SW 1271 (cell line): ENCODE measurements at places on chromosomes 1 and 21.
A peak's percentile ranks its signal among the peaks of the same experiment; 100 is the strongest.

DNA sequence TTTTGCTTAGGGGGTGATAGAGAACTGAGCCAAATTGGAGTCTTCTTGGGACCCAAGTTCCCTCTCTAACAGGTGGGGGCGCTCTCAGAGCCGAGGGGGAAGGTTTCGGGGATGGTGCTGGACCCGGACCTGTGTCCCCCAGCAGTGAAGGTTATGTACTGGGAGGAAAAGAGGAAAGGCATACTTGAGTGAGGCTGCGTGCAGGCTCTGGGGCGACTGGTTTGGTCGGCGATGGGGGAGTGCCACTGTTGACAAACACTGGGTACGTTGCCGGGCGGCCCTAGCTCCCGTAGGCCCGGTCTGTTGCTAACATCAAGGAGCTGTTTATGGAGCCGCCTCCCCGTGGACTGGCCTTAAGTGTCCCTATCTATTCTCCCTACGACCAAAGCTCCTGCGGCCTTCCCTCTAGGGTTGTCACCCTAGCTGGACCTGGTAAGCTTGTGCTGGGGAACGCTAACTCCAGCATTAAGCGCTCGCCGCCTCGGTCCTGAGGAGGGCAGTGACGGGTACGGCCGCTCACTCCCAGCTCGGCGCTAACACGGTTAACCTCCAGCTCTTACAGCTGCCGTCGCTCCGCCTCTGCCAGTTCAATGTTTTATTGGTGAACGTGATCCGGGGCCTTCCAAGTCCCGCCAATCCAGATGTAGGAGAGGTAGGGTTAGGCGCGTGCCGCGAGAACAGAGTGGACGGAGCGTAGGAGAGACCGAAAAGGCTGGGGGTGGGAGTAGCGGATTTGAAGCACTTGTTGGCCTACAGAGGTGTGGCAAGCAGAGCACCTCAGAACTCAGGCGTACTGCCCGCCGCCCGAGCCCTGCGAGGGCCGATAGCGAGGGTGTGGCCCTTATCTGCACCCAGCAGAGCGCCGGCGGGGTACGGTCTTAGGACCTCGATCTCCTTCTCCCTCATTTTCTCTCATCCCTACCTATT lies at the start of gene PPOX:
Gene PPOX (plus strand): TSS at position 685 of the 927 bp plus-strand sequence. CDS start 422 bp downstream, outside the sequence.
- peak; percentile 88 for DNase-seq

GRCh38 chr1:207956986-207957385 lies 46.1 kb upstream of the CD34 start:
- DNase-seq: no peak

DNA sequence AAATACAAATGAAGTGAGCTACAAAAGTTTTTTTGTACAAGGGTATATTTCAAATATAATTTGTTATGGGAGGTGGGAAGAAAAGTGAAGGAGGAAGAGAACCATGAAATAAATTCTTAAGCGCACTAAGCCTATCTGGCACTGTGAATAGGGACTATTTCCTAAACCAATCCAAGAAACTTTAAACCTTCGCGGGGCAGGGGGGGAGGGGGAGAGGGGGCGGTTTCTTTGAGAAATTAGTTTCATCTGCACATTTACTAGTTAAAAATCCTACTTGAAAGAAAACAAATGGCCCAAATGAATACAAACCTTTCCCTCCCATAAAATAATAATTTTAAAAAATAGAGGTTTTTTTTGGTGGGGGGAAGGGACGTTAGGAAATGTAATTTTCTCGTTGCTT lies 364 bp downstream of the GOLPH3L start:
- no peak for DNase-seq

DNA sequence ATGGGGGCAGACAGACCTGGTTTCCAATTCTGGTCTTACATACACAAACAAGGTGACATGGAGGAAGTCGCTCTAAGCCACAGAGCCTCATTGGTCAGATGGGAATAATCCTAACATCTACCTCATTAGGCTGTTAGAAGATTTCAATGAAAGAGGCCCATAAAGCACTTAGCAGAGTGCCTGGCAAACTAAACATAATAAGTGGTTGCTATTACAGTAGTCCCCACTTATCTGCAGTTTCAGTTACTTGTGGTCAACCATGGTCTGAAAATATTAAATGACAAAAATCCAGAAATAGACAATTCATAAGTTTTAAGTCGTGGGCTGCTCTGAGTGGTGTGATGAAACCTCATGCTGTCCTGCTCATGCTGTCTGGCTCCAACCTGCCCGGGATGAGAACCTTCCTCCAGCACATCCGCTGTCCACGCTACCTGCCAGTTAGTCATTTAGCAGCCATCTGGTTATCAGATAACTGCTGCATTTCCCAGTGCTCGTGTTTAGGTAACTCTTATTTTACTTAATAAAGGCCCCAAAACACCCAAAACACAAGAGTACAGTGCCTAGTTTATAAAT lies 112.3 kb downstream of the DDX20 start:
- no peak for DNase-seq

DNA sequence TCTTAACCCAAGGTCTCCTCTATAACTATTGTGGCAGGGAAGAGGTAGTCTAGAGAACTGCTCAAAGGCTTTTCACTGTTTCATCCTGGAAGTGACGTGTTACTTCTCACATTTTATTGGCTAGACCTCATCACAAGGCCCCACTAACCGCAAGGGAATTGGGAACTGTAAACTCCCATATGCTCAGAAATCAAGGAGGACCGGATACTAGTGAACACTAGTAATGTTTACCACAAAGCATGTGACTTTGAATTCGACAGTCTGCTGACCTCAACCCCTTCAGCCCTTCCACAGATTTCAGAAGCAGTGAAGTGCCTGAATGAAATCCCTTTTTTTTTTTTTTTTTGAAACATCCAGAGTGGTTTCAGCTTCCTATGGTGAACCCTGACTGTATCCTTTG lies 3.4 kb upstream of the EEIG2 start:
- DNase-seq: no peak

DNA sequence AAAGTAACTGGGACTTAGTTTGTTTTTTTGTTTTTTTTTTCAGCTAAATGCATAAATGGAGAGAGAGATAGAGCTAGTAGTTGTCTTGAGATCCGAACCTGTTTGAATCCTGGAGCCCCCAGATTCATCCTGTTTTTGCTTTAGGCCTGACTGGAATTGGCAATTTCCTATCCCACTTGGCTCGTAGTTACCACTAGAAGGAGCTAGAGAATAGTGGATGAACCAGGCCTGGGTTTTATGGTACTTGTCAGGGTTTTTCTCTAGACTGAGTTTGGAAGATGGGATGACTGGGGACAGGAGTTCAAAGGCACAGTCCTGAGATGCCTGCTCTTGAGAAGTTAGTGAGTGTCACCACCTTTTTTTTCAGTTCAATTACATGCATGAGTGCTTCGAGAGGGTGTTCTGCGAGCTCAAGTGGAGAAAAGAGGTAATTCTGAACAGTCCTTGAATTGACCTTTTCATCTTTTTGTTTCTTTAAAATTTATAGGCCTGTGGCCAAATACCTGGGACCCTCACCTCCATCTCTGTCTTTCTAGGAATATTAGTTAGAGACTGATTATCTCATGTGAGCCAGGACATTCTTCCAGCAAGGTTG lies 23.4 kb downstream of the CELF3 start:
- peak; percentile 15 for DNase-seq

- DNase-seq: peak; percentile 8
Observed at GRCh38 chr1:87869567-87869966, 540.9 kb downstream of the LMO4 start.

DNA sequence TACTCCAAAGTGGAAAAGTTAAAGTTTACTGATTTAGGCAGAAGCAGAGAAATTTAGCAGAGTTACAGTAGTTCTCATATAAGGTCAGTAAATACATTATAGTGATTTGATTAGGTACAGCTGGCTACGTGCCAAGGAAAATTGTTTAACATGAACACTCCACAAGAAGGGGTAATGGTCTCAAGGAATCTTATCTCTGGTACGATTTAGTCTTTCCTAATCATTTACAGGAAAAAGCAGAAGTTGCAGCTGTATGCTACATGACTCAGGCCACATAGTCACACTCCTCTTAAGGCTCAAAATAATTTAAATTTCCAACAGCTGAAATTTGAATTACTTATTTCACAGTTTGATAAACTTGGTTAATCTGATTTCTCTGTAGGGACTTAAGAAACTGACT lies 36.9 kb upstream of the OR2B11 start:
- DNase-seq: no peak

GRCh38 chr1:4407851-4408250 lies 246.6 kb upstream of the AJAP1 start:
- DNase-seq: no peak

GRCh38 chr1:10152709-10153284 lies 57.6 kb upstream of the KIF1B start:
- DNase-seq: no peak

DNA sequence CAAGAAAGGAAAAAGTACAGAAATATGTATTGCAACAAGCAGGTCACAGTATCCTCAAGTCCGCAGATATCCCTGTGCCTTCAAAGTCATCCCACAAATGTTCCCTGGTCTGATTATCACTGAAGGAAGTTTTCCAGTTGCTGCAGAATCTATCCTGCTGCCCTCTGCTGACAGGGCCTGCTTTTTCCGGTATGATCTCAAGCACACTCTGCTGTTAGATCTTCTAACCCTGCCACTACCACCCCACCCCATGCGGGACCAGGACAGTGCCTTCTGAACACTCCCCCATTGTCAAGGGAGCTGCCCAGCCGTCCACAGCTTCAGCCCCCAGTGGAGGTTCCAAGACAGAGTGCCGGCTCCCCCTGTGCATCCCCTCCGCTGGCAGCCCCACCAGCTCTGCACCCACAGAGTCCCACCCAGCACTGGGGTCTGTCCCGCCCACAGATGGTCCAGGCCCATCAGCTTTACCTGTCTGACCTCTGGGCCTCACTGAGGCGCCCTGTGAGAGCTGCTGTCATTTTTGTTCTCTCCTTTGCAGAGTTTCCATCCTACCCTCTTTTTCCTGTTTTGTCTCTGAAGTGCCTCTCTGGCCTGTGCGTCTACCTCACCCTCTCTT lies 27.9 kb downstream of the FAM163A start:
- DNase-seq: no peak

- no peak for DNase-seq
Observed at GRCh38 chr1:68016381-68016780, 34.0 kb downstream of the DIRAS3 start.

GRCh38 chr1:23288201-23288600 lies 55.9 kb downstream of the HNRNPR start:
- DNase-seq: no peak

- no peak for DNase-seq
Observed at GRCh38 chr1:228852024-228852423, 116.7 kb downstream of the RHOU start.

GRCh38 chr1:94871031-94871430 lies 50.9 kb downstream of the SLC44A3 start:
- no peak for DNase-seq

- no peak for DNase-seq
Observed at GRCh38 chr1:228333739-228334115, 72.9 kb downstream of the TRIM11 start.

DNA sequence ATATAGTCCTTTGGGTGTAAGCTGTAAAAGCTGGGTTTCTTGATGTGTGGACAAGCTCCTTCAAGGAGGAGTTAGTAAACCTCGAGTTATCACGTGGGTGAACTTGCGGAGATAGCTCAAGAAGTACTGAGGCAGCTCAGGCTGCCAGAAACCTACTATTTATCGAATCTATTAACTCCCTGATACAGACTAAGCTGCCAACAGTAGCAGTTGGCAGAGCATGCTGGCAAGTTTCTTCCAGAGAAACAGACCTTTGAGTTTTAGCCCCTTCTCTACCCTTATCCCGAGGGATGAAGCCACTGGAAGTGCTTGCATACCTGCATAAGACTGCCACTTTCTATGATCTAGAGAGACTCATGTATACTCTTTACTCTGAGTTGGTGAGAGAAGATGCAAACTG lies 624.5 kb upstream of the USP24 start:
- no peak for DNase-seq

- DNase-seq: no peak
Observed at GRCh38 chr1:84347271-84347931, 45.9 kb downstream of the SAMD13 start.

DNA sequence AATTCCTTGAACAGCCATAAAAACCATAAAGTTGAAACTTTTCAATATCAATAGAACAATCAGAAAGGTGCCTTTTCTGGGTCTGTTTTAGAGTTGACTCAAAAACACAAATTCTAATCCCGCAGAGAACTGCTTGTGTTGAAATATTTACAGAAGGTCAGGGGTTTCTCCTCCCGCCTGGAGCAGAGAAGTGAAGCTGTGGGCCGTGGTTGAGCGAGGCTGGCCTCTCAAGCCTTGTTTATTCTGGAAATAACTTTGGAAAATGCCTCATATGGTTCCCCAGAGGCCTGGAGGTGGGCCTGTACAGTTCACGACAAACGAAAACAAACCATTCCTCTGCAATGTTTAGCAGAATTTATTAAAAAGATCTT lies 90.8 kb upstream of the ERRFI1 start:
- no peak for DNase-seq

DNA sequence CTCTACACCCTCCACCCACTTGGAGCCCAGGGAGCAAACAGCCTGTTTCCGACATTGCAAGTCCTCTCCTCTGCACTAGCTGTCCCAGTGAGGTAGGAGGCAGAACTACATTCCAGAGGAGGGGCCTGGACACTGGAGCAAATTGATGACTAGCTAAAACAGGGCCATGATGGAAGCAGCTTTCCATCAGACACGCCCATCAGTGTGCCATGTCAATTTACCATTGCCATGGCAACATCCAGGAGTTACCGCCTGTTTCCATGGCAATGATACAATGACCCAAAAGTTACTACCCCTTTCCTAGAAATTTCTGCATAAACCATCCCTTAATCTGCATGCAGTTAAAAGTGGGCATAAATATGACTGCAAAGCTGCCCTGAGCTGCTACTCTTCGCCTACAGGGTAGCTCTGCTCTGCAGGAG lies 647.1 kb downstream of the PTPRU start:
- no peak for DNase-seq

DNA sequence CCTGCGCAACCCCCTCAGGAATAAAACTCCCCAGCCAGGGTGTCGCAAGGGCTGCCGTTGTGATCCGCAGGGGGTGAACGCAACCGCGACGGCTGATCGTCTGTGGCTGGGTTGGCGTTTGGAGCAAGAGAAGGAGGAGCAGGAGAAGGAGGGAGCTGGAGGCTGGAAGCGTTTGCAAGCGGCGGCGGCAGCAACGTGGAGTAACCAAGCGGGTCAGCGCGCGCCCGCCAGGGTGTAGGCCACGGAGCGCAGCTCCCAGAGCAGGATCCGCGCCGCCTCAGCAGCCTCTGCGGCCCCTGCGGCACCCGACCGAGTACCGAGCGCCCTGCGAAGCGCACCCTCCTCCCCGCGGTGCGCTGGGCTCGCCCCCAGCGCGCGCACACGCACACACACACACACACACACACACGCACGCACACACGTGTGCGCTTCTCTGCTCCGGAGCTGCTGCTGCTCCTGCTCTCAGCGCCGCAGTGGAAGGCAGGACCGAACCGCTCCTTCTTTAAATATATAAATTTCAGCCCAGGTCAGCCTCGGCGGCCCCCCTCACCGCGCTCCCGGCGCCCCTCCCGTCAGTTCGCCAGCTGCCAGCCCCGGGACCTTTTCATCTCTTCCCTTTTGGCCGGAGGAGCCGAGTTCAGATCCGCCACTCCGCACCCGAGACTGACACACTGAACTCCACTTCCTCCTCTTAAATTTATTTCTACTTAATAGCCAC lies 696 bp downstream of the TGFB2 start:
- DNase-seq: no peak
